Activated T-cell treated with anti-CD3 and anti-CD28 coated beads, Interleukin-2, amount 50 U/mL, for 1 hour (primary cell): ENCODE measurements at places on chromosomes 12 and 14.

- DNase-seq = no peak
Observed at GRCh38 chr14:98298481-98299244, 973.3 kb downstream of the BCL11B start.

DNA sequence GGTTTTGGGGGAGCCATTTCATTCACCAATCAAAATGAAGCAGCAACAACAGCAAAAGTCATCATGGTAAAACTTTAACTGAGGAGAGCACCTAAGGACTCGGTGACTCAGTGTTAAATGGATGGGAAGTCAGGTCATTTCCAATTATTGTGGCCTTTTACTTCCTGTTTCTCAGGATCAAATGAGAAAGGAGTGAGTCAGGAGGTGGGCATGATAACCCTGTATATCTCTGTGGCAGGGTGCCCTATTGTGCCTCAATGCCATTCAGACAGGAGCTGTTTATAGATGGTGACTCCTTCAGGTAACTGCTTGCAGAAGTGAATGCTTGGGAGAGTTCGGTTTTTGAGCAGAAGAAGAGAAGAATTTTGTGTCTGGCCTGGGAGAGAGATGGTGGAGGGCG is 135.5 kb upstream of the CPM start:
- no peak for DNase-seq

DNA sequence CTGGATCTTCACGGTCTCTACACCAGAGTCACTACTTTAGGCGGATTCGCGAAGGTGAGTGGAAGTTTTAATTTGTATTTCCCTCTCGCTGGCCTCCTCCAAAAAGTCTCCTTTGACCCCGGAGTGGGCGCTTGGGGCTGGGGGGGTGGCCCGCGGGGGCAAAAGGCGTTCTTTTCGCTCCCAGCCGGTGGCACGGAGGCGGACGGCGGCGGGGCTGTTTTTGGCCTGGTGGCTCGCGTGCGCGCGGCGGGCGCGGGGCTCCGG is 510 bp downstream of the ARID2 start:
- no peak for DNase-seq

DNA sequence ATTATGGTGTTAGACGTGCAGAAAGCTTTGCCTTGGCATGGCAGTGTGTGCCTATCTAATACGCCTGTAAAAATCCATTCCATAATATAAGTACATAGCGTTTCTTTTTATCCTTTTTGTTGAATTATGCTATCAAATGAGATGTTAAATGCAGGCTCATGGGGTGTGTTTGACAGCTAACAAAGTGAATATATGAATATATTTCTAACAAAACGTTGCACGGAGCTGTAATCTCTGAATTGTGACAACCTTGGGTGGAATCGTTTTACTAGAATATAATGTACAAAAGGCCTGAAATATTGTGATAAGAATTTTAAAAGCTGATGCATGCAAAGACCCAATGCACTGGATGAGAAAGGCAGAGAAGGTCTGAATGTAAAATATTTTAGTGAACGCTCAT is 763.7 kb upstream of the TMEM132C start:
- no peak for DNase-seq

DNA sequence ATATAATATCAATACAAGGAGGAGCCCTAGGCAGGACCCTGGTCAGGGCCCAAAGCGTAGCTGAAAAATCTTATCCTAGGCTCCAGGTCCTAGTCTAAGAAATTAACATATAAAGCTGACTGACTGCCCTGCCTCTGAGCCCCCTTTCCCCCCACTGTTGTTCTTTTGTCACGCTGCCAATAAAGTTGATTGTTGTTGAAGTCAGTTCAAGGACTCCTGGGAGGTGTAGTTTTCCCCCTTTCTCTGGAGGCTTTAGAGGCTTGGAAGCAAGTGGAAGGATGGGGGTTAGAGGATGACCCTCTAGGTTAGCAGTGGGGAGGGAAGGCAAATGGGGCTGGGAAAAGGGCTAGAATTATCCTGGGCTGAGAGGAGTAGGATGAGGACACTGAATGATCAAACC is 3.2 kb downstream of the PPP1R1A start:
- DNase-seq = no peak

DNA sequence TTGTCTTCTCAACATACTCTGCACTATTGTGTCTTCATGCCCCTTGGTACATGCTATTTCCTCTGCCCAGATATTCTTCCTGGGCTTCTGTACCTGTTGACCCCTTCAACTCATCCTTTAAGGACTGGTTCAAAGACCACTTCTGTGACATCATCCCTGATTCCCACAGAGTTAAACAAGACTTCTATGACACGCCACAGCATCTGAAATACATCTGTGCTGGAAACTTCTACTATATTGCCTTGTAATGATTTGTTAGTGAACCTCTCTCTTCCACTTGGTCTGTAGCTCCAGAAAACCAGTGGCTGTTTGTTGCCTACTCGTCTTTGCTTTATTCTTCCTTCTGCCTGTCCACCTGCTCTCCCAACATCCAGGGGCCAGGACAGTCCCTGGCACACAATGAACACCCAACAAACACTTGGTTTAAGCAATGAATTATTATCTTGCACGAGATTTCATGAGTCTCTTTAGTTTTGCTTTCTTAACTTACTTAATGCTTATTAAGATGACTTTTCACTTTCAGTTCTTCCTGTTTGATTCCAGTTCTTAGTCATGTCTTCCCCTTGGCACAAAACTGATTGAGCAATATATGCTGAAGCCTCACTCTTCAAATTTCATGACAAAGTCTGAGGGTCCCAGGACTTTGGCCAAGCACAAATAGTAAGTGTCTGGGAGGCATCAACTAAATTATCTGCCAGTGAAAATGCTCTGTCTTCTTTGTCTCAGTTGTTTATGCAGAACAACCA is 485.9 kb downstream of the APAF1 start:
- no peak for DNase-seq

DNA sequence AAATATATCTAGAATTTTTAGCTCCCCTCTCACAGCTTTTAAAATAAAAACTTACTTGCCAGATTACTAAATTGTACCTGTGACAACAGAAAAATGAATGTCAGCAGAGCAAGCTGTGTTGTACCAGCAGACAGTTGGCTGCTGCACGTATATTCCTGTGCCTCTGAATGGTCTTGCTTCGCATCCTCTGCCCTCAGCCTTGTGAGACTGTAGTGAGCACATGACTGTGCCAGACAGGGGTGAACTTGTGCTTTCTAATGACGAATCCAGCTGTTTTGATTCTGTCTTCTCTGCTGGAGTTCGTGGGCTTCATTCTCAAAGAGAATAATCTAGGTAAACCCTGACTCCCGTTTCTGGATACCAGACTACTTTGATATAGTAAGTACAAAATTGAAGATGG is 58.3 kb upstream of the FRMD6 start:
- DNase-seq = no peak

GRCh38 chr14:22530127-22530526 is 58.9 kb downstream of the DAD1 start:
- no peak for DNase-seq

DNA sequence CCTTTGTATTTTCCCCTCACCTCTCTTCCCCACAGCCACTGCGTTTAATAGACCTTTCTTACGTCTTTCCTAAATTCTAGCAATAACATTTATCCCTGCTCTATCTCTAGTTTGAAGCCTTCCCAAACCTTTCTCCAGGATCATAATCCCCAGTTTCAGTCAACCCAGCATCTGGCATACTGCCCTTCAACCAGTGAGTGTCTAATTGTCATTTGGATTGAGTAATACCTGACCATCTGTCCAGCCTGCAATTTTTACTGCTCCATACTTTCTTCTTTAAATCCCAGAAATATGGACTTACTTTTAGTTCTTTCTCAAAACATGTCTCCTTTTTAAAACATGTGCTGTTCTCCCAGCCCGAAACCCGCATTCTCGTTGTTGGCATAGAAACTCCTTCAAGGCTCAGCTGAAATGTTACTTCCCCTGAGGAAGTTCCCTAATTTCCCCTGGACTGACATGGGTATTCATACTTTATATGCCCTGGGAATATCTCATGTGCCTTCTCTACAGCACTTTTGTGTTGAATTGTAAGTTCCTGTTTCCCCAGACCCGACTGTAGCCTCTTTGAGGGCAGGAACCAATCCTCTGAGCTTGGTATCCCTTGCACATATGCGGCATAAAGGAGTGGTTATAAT is 65.1 kb upstream of the ETV6 start:
- DNase-seq = no peak

GRCh38 chr14:34302654-34303053 is 159.4 kb downstream of the SPTSSA start:
- DNase-seq = no peak

DNA sequence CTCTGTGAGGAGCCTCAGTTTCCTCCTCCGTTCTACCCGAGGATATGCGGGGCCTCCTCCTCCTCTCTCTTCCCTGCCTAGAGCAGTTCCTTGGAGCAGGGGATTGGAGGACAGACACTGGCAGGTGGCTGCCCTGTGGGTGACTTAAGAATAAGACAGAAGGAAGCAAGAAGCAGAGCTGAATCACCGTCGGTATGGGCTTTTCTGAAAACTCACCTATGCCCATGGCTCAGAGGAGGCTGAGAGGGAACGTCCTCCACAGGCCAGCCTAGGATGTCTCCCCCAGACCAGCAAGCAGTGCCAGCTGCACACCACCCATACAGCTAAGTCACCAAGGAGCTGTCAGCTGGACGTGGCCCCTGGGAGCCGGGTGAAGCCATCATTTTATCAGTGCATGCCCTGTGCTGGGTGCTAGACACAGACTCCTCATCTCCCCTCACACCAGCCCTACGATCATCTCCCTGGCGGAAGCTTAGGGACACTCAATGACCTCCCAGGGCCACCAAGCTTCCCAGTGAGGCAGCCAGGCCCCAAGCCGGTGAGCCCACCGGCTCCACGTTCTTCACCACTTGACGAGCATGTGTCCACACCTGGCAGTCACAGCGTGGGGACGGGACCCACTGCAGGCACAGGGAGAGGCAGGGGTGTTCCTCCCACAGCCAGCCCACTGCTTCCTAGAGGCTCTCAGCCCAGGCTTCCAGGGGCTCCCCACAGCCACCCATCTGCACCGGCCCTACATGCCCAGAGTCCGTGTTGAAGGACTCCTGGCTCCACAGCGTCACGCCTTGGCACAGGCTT is 21.4 kb downstream of the ITPK1 start:
- no peak for DNase-seq

- no peak for DNase-seq
Observed at GRCh38 chr14:28576523-28576922, 190.1 kb upstream of the FOXG1 start.

- DNase-seq = no peak
Observed at GRCh38 chr12:22304341-22304740, 30.2 kb downstream of the ST8SIA1 start.

DNA sequence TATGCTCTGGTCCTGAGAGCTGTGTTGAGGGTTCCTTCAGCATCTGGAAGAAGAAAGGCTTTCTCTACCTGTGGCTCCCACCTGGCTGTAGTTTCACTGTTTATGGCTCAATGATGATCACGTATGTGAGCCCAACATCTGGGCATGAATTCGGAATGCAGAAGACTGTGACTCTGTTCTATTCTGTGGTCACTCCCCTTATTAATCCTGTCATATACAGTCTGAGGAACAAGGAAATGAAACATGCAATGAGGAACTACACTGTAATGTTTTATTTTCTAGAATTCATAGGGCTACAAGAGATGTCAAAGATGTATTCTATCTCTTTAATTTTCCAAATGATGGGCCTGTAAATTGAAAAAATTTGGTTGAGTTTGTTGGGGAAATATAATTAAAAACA is 10.8 kb upstream of the OR11G2 start:
- DNase-seq = no peak

GRCh38 chr14:72254937-72255472 is 322.8 kb downstream of the RGS6 start:
- DNase-seq = no peak

GRCh38 chr12:81245907-81246570 is 168.2 kb downstream of the ACSS3 start:
- no peak for DNase-seq

- DNase-seq = no peak
Observed at GRCh38 chr12:462936-463705, 3.4 kb downstream of the B4GALNT3 start.

GRCh38 chr12:48972952-48973483 is 1.5 kb upstream of the WNT10B start:
- DNase-seq = no peak

- no peak for DNase-seq
Observed at GRCh38 chr14:61610900-61611299, 84.4 kb upstream of the HIF1A start.

DNA sequence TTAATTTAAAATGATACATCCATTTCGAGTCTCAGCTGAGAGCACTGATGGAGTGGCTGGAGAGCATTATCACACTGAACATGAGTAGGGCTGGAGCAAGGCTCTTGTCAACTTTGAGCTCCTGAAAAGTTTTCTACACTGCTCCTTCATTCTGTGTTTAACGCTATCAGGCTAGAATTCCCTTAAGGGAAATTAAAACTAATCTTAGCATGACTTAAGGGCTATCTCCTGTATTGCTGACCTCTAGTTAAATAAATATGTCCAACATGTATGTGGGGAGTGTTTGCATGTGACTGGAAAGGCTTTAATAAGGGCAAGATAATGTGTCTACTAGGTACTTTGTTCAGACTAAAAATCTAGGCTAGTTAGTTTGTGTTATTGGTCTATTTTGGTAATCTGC is 116.7 kb upstream of the CAND1 start:
- no peak for DNase-seq

- DNase-seq = no peak
Observed at GRCh38 chr12:123948401-123948795, 24.2 kb downstream of the CCDC92 start.

DNA sequence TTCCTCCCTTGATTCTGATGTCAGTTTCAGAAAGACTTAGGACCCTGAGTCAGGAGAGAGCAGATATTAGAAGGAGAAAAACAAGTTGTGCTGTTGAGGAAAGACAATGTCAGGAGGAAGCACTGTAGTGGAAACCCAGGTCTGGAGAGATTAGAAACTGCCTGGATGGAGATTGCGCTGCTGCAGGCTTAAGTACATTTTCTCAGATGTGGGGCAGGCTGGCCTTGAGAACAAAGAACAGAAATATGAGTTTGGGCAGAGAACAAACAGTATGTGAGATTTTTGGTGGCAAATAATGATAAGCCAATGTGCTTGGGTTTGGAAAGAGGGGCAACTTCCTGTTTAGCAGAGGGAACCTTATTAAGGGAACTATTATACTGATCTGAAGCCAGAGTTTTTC is 74.3 kb upstream of the PRMT8 start:
- DNase-seq = no peak

DNA sequence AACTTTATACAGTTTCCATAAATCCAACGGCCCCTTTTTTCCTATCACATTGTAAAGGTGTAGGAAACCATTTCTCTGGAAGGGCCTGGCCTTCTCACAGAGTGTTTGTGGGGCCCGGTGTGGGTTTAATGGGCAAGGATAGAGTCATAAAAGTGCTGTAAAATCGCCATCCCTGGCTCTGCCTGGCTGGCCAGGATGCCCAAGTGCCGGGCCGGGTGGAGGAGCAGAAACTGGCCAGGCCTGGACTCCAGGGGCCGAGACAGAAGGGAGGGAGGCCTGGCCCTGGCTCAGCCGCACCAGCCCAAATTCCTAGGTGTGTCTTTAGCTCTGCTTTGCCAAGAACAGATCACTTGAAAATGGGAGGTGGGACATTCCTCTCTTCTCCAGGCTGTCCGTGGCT is 77.1 kb upstream of the DICER1 start:
- no peak for DNase-seq

- DNase-seq = no peak
Observed at GRCh38 chr12:43436597-43436996, 115.4 kb downstream of the ADAMTS20 start.
